ENCODE measurements at places on chromosomes 16 and 17.

- no peak for DNase-seq
Measured at GRCh38 chr16:24729951-24730815, 732 bp downstream of the TNRC6A start.

DNA sequence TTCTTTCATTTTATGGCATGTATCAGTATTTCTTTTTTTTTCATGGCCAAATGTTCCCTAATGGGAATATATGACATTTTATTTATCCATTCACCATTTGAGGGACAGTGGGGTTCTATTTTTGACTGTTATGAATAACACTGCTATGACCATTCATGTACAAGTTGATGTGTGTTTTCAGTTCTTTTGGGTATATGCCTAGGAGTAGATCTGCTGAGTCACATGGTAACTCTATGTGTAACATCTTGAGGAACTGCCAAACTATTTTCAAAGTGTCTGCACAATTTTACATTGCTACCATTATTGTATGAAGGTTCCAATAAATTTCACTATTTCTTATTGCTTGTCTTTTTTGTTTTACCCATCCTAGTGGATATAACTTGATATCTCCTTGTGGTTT lies 223.0 kb downstream of the TANC2 start:
- no peak for DNase-seq

- DNase-seq, result no peak
Measured at GRCh38 chr17:41254861-41255260, 323 bp upstream of the KRTAP9-9 start.

- peak; percentile 41 for DNase-seq
Measured at GRCh38 chr16:77807-78443, at the start of gene MPG. Gene MPG (plus strand): TSS chr16:78225. CDS start chr16:78310, 85 bp downstream.

DNA sequence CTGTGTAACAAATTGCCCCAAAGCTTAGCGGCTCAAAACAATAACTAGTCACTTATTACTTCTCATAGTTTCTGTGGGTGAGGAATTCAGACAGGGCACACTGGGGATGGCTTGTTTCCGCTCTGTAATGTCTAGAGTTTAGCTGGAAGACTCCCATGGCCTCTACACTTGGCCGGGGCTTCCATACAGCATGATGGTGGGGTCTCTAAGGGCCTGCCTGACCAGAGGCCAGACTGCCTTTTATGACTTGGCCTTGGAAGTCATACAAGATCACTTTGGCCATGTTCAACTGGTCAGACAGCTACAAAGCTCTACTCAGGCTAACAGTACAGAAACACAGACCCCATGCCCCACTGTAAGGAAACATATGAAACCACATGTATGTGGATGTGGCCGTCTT lies 8.2 kb downstream of the GLP2R start:
- no peak for DNase-seq

All from amygdala (tissue), 56 donors.